ENCODE measurements at places on chromosomes 11 and 22.

- DNase-seq: no peak
Observed at GRCh38 chr11:101661559-101661958, 77.8 kb upstream of the TRPC6 start.

DNA sequence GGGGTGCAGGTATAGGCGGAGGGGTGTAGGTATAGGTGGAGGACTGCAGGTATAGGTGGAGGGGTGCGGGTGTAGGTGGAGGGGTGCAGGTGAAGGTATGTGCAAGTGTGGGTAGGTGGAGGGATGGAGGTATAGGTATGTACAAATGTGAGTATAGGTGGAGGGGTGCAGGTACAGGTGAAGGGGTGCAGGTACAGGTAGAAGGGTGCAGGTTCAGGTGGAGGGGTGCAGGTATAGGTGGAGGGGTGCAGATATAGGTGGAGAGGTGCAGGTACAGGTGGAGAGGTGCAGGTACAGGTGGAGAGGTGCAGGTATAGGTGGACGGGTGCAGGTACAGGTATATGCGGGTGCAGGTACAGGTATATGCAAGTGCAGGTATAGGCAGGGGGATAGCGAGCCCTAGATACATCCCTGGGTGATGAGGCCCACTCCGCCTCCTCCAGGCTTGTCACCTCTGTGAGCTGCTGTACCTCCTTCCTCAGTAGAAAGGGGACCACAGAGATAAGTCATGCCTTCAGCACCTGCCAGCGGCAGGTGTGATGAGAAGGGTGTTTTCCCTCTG is 17.2 kb downstream of the LINC01488 start:
- DNase-seq: no peak

DNA sequence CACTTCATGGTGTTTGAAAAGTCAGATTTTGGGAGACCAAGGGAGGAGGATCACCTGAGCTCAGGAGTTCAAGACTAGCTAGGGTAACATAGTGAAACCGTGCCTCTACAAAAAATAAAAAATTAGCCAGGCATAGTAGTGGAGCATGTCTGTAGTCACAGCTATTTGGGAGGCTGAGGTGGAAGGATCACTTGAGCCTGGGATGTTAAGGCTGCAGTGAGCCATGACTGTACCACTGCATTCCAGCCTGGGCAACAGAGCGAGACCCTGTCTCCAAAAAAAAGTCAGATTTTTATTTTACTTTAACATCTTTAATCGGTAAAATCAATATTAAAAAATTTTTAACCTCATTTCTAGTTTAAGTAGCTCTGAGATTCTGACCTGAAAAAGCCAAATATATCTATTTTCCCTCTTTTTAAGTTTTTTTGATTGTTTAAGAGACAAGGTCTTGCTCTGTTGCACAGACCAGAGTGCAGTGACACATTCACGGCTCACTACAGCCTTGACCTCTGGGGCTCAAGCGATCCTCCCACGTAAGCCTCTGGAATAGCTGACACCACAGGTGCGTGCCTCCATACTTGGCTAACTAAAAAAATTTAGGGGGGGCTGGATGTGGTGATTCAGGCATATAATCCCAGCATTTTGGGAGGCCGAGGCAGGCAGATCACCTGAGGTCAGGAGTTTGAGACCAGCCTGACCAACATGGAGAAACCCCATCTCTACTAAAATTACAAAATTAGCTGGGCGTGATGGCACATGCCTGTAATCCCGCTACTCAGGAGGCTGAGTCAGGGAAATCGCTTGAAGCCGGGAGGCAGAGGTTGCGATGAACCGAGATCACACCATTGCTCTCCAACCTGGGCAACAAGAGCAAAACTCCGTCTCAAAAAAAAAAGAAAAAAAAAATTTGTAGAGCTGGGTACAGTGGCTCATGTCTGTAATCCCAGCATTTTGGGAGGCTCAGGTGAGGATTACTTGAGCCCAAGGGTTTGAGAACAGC is 48.4 kb downstream of the SFI1 start:
- DNase-seq: no peak

- DNase-seq: no peak
Observed at GRCh38 chr11:34373727-34374126, 15.9 kb upstream of the ABTB2 start.

GRCh38 chr11:95147364-95147905 is 57.8 kb downstream of the ENDOD1 start:
- peak; percentile 95 for DNase-seq

DNA sequence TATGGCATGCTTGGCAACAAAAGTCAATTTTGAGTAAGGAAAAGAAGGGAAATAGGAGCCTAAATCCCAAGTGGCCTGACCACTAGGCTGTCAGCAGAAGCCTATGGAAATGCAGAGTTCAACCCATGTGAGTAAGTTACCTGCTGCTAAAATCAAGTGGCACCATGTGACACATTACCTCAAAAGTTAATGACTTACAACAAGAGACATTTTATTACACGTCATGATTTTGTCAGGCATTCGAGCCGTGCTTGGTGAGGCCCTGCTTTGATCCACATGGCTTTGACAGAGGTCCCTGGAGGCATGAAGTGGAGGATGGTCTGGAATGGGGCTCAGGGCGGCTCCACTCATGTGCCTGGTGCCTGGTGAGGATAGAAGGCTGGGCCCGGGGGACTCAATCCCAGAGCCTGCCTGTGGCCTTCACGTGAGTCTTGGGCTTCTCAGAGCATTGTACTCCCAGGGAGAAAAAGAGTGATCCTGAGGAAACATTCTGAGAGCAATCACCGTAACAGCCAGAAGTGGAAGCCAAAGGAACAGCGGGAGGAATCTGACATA is 339.1 kb upstream of the B3GAT1 start:
- DNase-seq: no peak

DNA sequence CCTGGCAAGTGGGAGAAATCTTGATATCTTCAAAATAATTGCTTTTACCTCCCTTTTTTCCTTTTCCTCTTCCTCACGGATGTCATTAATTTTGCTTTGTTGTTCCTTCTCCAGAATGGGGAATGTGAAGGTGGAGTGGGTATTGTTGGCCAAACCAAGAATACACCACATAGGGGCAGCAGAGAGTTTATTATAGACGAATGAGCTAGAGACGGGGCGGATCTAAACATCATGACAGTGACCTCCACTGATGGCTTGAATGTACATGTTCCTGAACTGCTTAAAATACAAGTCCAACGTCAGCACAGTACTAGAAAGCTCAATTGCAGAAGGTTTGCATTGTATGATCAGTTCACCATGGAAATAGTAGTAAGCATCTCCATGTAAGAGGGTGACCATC is 122.3 kb upstream of the SNX19 start:
- DNase-seq: peak; percentile 7

- no peak for DNase-seq
Observed at GRCh38 chr11:33545931-33546330, 154.7 kb downstream of the C11orf91 start.

DNA sequence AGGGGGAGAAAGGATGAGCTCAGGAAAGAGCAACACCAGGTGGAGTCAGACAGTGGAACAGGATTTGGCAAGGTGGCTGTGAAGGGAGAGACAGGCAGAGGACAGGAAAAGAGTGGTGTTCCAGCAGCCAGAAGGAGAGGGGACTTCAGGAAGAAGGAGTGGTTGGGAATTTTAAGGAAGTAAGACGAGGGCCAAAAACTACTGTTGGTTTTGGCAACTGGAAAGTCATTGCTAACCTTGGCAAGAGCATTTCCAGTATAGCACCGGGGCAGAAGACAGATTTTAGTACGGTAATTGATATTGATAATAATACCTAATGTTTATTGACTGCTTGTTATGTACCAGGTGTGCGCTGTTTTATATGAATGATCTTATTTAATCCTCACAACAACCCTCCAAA is 15.4 kb upstream of the DDX6 start:
- DNase-seq: no peak

DNA sequence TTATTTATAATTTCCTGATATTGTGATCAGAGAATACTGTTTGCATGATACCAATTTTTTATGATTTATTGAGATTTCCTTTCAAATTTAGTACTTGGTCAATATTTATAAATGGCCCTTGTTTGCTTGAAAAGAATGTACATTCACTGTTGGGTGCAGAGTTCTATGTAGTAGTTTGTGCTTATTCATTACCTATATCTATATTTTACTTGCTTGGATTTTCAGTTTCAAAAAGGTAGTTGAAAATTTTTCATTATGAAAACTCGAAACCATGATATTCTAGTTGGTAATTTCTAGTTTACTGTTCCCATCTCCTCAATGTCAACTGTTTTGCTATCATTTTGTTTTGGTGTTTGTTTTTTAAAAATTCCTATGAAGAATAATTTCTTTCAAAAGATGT is 155.7 kb downstream of the AASDHPPT start:
- DNase-seq: no peak

GRCh38 chr22:39291523-39291922 is 27.9 kb downstream of the RPL3 start:
- DNase-seq: no peak
